IPS-NIHi11 (cell line): ENCODE measurements at places on chromosomes 12 and 14.

- no peak for DNase-seq
These were observed 36.6 kb downstream of the PARP11 start for GRCh38 chr12:3836641-3837040.

GRCh38 chr12:124611559-124612409 lies 44.4 kb upstream of the NCOR2 start:
- no peak for DNase-seq

- no peak for DNase-seq
These were observed 28.6 kb downstream of the CMKLR1 start for GRCh38 chr12:108310489-108310888.

GRCh38 chr12:80157645-80158044 lies 58.3 kb downstream of the OTOGL start:
- DNase-seq = no peak

DNA sequence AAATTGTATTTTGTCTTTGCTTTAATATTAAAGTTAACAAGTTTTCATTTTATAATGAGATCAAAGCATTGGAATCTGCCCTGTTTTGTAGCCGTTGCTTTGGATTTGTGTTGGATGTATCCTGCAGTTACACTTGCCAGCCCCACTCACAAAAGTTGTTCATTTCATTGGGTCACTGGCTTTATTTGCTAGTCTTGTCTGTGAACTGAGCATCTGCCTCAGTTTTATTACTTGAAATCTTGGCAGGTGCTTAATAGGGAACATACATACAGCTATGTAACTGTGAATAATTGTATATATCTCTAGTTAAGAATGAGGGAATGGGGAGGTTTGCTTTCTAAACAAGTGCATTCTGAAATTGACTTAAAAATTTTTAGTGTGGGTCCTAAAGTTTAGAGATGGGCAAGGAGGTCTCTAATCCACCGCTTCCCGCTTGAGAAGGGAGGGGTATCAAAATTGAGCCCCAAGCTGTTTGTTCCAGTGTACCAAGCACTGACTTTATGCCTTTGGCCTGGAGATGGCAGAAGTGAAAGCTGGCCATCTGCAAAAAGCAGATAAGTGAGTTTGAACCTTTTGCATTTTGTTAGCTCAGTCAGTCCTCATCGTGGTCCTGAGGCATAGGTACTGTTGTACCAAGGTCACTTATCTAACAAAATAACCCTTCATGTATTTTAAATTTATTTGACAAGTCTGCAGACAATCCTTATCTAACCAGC lies 9.3 kb downstream of the EIF5 start:
- no peak for DNase-seq

GRCh38 chr12:109631751-109632150 lies 58.2 kb downstream of the MVK start:
- DNase-seq = no peak

DNA sequence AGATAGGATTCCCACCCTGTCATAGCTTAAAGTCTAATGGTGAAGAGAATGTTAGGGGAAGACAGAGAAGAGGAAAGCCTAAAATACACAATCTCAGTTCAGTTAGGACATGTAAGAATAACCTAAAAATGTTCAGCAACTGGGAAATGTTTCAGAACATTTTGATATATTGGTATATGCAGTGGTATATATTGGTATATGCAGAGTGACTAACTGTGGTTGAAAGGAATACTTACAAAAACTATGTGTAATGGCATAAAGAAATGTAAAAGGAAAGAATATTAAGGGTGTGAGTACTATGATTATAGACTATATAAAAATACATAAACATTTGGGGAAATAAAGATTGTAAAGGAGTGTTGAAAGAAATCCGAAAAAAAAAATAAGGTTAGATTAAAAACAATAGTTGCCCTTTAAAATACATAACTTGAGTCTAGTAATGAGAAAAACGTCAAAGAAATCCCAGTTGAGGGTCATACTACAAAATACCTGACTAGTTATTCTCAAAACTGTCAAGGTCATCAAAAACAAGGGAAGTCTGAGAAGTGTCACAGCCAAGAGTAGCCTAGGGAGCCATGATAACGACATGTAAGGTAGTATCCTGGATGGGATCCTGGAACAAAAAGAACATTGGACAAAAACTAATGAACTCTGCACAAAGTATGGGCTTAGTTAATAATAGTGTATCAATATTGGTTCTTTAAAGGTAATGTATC lies 25.6 kb downstream of the ZDHHC17 start:
- DNase-seq = no peak

GRCh38 chr12:76804435-76804976 lies 40.6 kb downstream of the ZDHHC17 start:
- no peak for DNase-seq

DNA sequence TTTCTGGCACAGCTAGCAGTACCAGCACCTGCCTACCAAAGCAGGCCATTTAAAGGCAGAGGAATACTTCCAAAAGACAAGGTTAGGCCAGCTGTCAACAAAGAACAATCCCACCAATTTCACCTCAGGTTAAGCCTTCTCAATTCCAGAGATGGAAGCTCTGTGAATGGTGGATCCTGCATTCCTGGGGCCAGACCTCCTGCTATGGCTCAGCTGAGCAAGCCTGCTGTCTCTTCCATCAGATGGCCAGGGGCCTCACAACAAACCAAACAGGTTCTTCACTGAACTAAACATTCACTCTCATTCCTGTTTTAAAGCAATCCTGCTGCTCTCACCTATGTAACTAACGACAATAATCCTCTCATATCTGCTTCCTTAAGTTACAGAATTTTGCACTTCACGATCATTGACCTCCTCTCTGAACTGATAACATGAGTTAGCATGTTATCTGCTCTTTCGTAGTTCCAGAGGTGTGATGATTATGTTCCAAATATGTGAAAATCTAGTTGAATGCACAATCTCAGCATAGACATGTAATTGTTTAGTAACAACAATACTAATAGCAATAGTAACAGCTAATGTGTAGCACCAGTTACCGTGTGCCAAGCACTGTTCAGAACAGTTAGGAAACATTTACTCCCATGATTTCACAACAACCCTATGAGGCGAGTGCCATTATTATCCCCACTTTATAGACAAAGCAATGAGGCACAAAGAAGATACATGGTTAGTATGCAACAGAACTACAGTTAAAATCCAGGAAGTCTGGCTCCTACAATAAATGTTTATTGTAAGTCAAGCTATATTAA lies 73.2 kb downstream of the SLC2A13 start:
- DNase-seq = peak; percentile 48

GRCh38 chr12:3631759-3632158 lies 121.2 kb downstream of the CRACR2A start:
- DNase-seq = no peak

- DNase-seq = no peak
These were observed 138.5 kb downstream of the SLC16A7 start for GRCh38 chr12:59734371-59734770.

DNA sequence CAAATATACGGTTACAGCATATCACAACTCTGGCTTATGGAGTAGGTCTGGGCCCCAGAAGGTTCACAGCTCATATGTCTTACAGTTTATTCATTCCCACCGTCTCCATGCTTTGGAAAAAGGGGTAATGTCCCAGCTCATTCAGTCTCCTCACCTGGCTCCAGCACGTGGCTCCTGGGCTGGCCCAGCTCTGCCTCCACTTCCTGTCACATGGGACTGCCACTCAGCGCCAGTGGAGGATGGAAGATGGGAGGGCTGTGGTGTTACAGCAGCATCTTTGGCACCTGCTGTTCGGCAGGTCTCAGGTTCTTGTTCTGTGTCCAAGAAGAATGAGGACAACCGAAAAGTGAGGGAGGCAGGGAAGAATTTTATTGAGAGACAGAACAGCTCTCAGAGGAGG lies 216.3 kb upstream of the ATXN7L3B start:
- DNase-seq = no peak

DNA sequence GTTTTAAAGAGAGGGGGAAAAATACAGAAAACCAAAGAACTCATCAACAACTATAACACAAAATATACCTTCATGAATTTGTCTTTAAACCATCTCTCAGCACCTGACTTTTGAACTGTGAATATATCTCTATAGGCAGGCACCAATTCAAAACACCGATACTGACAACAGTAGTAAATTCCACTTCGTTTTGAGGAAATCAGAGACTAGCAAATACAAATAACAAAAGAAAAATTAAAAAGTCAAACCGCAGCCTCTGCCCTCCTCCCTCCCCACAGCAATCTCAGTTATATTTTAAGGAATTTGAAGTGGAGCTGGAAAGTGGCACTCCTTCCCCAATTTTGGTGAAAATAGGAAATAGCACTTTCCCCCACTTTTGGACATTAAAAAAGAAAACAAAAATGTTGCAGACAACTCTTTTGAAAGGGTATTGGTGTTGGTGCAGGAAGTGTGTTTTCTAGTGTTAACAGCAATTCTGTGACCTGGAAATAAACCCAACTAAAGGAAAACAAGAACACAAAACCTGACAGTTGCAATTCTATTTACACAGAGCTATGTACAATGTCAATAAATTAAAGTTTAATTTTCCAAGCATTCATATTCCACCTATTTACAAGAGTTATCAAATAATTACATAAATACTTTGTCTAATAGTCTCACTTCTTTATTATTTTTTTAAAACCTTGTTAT lies 13.5 kb downstream of the TBX3 start:
- DNase-seq = no peak

GRCh38 chr12:81245458-81245857 lies 167.6 kb downstream of the ACSS3 start:
- DNase-seq = no peak

DNA sequence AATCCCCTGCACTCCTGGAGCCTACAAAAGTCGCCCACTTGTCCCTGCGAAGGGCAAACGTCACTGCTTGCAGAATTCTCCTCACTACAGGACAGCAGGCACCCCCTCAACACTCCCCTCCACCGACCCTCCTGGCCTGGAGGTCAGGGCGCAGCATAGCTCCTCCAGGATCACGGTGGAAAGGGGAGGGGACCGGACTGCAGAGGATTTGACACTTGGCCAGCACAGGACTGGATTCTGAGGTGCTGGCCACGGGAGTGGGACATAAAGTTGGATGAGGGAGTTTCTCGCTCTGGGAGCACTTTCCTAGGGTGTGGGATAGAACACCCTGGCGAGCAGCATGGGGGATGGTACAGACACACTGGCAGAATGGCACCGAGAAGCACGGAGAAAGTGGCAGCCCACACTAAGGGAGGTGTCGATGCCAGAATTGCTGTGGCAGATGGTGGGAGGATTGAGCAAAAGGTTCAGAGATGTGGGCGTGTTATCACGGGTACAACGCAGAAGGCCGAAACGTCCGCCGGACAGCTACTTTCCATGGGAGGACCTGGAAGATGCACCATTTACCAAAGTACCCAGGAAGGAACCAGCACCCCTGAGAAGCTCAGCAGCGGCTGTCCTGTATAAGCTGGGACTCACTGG lies 51.4 kb upstream of the DIO3 start:
- no peak for DNase-seq

- no peak for DNase-seq
These were observed 2.3 kb upstream of the AGAP2 start for GRCh38 chr12:57740656-57741412.

GRCh38 chr14:34050606-34051005 lies 99.7 kb upstream of the EGLN3 start:
- DNase-seq = no peak

DNA sequence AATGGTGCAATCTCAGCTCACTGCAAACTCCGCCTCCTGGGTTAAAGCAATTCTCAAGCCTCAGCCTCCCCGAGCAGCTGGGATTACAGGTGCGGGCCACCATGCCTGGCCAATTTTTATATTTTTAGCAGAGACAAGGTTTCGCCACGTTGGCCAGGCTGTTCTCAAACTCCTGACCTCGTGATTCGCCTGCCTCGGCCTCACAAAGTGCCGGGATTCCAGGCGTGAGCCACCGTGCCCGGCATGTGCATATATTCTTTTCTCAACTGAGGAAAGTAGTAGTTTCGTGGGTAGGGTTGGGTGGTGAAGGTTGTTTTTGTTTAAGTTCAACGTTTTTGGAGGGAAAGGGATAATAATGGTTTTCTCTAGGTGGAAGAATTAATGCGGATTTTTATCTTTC lies 94.2 kb upstream of the CEP83 start:
- no peak for DNase-seq

- DNase-seq = peak; percentile 29
These were observed 51.5 kb downstream of the DCAF5 start for GRCh38 chr14:69101331-69101826.

GRCh38 chr12:15541996-15542631 lies 219.8 kb downstream of the PTPRO start:
- no peak for DNase-seq

- DNase-seq = no peak
These were observed 198.6 kb upstream of the NOS1 start for GRCh38 chr12:117559978-117560377.

DNA sequence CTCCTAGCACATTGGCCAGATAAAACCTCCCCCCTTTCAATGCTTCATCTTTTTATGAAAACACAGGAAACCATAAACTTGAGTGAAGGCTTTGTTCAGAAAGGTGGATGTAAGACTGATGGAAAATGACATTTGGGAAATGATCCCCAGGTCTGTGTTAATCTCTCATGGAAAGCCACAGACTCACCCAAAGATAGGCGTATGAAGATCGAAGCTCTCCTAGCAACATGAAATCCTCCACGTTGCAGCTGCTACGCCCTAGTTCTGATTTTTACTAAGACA lies 63.4 kb upstream of the PTGR2 start:
- no peak for DNase-seq

DNA sequence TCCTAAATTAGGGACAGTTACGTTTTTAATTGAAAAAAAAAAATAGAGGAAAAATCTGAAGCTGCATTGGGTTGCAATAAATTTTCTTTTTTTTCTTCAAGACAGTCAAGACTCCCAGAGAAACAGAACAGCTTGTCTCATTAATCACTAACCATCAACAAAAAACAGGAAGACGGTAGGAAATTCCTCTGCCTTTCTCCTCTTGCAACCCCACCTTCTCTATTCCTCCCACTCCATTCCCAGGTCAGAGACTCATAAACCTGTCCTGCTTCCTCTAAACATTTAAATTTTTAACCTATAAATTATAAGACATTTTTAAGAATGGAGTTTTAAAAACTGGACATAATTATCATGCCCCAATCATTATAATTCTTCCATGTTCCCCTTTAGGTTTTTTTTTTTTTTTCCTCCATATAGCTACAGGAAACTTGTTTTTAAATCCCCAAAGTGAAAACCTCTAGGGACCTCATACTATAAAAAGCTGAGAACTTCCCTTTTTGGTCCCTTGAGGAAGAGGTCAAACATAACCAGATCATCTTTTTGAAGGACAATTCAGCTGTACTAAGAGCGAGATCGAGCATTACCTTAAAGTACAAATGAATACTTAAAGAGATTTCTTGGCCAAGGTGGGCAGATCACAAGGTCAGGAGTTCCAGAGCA lies 36.0 kb downstream of the CPM start:
- DNase-seq = no peak

- peak; percentile 55 for DNase-seq
These were observed 93.9 kb upstream of the OVCH1 start for GRCh38 chr12:29591140-29592020.

DNA sequence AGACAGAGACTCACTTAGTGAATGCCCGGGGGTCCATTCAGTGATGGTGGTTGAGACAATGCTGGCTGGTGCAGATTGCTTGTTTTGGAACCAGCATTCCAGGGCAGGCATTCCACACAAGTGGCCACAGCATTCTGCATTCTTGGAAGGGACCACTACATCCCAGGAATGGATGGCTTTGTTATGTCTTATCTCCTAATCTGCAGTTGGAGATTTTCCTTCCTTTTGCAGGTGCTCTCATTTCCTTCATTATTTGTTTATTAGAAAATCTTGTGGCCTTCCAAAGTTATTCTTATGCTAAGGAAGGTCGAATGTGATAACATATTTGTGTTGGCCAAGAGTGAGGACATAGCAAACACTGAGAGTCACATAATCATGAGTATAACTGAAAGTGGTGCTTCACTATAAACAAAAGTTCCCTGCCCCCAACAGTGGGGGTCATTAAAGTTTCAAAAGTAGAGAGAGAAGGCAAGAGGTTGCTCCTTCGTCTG lies 66.0 kb downstream of the BMP4 start:
- peak; percentile 26 for DNase-seq

- DNase-seq = no peak
These were observed 95.8 kb downstream of the ITPK1 start for GRCh38 chr14:93019970-93020369.
